ENCODE measurements at places on chromosomes 5 and 9. TPM values are rescaled to one million over a fixed set of nuclear protein-coding genes. Genes with fewer than 3 reads are reported as not detected.

GNAQ gene
- 54.2 TPM for total RNA-seq

SWI5 gene
- 23.5 TPM for total RNA-seq

ACSL6 gene
- total RNA-seq: not detected

PCDHGA8 gene
- 2.9 TPM for total RNA-seq

Data from vein endothelial cell (primary cell).